ENCODE measurements at places on chromosomes 7 and 10.

DNA sequence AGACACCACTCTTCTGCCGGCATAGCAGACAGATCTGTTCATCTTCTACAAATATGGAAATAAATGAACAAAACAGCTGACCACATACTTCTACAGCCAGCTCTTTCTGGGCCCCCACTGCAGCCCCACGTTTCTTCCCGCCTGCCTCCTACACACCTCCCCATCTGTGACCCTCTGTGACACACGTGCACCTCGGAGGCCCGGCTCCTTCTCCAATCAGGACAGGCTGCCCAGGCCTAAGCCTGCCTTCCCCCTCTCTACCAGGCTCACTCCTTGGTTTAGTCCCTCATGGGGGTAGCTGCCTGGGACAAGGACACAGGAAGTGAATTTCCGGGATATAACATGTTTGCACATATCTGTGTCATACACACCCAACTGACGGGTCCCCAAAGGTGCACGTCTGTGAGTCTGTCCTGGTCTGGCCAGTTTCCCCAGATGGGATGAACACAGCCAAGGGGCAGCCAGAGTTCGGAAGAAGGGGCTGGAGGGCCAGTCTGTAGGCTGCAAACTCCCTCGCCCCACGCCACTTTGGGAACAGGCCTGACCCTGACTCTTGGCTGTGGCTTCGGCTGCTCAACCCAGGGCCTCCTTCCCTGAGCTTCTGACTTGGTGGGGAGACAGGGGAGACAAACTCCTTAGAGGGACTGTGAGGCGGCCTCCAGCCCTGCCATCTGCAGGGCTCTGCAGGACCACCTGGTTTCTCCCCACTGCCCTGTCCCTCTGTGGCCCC is 30.3 kb downstream of the PITRM1 start:
- no peak for DNase-seq

DNA sequence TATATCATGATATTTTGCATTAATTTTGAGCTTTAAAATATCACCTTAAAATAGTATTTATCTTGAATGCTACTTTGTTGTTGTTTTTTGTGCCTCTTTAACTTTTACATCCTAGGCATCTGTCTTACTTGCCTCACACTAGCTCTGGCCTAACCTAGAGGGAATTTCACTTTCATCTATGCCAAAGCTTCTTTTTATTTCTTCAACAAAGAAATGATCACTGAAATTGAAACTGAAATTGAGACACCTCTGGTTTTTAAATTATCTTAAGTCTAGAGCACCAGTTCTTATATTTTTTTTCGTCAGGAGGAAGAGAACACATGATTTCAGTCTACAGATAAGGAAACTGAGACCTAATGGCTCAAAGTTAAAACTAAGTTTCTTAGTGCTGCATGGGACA is 3.5 kb upstream of the SCIN start:
- DNase-seq = no peak

- DNase-seq = no peak
Measured at GRCh38 chr10:22319980-22320558, 830 bp upstream of the BMI1 start.

DNA sequence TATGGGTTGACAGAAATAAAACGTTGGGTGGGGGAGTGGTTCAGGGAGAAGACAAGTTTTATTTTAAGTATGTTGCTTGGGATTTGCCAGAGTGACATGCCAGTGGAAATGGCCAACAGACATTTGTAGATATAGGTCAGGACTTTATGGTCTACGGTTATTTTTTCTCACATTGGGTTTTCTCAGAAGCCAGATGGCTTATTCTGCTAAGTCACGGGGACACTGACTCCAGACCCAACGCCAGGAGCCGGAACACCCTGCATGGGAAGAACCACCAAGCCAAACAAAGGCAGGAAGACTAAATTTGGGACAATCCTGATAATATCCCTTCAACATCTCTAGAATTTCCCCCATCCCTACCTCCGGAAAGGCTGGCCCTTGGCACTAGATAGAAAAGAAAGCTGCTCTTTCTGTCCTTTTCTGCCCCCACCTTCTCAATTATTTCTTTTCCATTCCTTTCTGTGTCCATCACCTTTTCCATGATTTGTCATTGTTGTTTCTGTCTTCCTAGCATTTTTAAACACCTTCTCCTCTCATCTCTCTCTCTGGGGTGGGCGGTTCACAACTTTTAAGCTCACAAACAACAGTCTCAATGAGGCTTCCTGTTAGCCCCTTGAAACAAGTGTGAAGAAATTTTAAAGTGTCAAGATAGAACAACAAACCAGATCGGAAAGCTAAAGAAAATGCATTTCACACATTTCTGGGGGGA is 44.7 kb downstream of the TBXAS1 start:
- DNase-seq = no peak

GRCh38 chr7:44936322-44936721 is 42.5 kb downstream of the MYO1G start:
- no peak for DNase-seq

DNA sequence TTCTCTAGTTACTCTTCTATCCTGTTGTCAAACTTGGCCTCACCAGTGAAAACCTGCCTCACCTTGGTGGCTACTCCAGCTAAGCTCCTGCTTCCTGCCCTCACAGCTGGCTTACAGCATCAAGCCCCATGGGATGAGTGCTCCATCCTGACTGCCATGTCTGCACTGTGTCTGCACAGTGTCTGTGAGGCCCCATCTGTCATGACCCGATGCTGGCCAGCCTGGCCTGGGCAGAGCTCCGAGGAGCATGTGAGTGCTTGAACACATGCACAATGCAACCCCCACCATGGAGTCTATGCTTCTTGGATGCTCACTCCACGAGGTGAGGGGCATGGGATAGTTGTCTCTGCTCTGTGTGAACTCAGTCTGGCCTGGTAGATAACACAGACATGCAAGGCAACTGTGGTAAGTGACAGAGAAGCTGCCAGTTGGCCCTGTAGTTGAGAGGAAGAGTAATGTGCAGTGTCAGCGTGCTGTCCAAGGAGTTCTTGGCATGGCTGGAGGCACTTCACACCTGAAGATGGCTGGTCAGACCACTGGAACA is 207.1 kb upstream of the ZNF32 start:
- no peak for DNase-seq

GRCh38 chr7:31761646-31762045 is 74.6 kb downstream of the PPP1R17 start:
- no peak for DNase-seq

GRCh38 chr7:47638679-47639315 is 56.9 kb upstream of the TNS3 start:
- DNase-seq = no peak

- DNase-seq = no peak
Measured at GRCh38 chr7:80823057-80823456, 95.8 kb downstream of the SEMA3C start.

DNA sequence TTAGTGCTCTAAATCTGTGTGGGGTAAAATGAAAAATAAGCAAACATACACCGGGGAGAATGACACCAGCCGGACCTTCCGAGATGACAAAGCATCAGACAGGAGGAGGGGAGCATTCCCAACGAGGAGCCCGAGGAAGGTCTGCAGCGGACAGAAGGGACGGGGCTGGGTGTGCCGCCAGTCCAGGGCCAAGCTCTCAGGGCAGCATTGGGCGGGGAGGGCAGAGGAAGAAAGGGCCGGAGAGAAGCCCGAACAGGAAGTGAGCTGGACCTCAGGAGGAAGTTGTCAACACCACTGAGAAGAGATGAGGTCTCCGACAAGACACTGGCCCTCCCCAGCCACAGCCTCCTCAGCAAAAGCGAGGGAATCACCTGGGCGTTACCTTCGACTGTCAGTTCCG is 182.6 kb upstream of the RNF32 start:
- no peak for DNase-seq

DNA sequence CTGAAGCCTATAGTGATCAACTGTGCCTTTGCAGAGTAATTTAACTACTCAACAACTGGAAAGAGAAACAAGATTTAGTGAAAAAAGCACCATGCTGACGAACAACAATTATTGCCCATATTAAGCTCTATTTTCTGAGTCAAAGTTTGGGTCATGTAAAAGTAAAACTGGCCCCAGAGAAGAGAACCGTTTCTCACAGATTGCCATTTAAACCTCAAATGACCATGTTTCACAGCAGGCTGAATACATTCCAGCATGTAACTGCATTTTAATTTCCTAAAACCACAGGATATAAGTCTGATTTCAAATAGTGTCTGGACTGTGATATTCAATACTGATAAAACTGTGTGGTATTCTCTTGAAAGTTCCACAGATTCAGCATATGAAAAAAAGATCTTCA is 140.7 kb downstream of the ATE1 start:
- DNase-seq = no peak

GRCh38 chr10:58435297-58435985 is 50.2 kb downstream of the TFAM start:
- no peak for DNase-seq

GRCh38 chr10:99366666-99367065 is 37.5 kb downstream of the CNNM1 start:
- no peak for DNase-seq

DNA sequence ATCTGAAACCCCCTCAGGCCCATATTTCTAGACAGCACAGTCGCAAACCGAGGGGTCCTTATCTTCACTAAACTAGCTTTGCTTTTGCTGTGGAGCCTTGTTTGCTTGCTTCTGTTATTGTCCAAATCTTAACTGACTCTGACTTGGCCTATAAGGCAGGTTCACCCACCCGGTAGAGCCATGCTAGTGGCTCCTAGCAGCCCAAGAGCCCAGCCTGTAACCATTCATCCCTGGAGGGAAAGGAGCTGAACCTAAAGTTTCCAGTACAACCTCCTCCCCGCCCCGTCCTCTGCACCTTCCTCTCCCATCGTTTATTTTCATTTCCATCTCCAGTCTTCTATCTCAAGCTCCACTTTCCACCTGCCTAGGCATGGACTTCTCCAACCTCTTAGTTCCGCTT is 345.7 kb downstream of the PTPRN2 start:
- DNase-seq = no peak

GRCh38 chr10:68560943-68561864 is 1.1 kb downstream of the TET1 start:
- DNase-seq = peak; percentile 22

DNA sequence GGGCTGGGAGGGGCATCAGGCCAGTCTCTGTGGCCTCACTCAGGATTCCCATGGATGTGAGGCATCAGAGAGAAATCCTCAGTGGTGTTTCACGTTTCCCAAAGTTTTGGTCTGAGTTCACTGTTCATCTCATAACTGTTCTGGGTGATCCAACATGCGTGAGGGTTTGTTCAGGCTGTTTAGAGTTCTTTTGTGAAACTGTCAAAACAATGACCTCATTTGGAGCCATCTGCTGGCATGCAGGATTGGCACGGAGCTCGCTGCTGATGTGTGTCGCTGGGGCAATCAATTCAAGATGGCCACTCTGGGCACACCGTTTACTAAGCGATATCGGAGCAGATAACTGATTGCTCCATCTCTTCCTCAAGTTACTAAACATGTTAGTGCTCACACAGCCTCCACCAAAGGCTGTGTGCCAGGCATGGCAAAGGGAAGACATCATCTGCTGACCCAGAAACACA is 365.6 kb downstream of the WDR11 start:
- no peak for DNase-seq

DNA sequence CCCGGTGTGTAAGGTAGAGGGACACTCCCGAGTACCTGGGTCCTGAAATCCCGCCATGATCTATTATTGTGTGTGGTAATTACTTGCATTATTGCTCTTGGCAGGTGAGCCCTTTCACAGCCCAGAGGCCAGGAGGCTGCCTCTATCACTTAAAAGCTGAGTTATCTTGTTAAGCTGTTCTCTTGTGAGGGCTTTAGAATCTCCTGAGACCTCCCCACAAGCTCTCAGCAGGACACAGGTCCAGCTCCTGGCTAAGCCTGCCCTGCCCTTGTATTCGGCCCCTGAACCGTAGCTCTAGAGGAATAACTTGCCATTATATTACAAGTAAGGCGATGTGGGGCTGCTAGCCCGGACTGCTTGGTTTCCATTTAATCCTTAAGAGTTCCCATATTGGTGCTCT is 13.9 kb downstream of the SND1 start:
- no peak for DNase-seq

DNA sequence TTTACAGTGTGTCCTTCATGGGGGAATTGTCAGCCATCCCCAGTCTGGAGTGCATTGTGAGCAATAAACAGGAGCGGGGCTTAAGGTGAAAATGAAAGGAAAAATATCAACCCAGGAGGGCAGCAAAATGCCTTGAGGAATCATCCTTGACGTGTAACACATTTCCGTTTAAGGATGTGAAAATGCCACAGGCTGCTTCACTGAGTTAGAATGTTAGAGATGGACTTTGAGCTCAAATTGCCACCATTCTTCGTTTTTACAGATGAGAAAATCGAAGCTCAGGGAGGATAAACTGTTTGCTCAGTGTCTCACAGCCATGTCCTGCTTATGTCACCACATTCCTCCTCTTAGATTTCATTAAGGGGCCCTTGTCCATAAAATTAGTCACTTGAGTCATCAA is 23.1 kb downstream of the SORCS3 start:
- DNase-seq = no peak

GRCh38 chr10:119283818-119284217 is 76.4 kb downstream of the GRK5 start:
- DNase-seq = no peak

DNA sequence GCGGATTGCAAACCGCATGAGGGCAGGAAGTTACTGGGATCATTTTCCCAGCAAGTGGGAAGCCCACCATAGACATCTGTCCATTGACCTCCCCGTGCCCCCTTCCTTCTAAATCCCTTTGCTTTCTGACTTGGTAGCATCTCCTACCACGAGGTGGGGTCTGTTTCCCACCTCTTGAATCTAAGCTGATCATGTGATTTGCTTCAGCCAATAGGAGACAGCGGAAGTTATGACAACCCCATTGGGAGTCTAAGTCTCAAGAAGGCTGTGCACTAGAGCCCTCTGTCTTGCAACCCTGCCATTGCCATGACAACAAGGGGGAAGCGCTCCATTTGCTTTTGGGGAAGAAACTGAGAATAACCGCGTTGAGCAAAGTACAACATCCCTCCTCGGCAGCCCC is 39.2 kb upstream of the CARD11 start:
- no peak for DNase-seq

DNA sequence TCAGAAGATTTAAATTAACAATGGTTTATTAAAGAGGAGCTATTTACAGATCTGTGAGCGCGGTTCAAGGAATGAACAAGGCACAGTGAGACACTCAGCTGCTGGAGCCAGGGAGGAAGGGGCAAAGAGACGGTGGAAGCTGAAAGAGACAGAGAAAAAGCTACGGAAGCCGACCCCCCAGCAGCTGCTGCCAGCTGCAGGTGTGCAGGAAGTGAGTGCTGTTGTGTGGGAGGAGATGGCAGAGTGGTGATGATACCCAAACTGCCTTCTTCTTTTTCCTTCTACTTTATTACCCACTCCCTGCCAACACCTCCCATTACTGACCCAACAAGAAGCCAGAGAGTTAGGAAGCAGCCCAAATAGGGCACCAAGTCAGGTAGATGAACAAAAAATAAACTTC is 41.9 kb upstream of the MBL2 start:
- no peak for DNase-seq

All from NCI-H345 (cell line).